ENCODE measurements at places on chromosomes 1 and 21. TPM values are rescaled to one million over a fixed set of nuclear protein-coding genes. Genes with fewer than 3 reads are reported as not detected.
A peak's percentile ranks its signal among the peaks of the same experiment; 100 is the strongest.

DNA sequence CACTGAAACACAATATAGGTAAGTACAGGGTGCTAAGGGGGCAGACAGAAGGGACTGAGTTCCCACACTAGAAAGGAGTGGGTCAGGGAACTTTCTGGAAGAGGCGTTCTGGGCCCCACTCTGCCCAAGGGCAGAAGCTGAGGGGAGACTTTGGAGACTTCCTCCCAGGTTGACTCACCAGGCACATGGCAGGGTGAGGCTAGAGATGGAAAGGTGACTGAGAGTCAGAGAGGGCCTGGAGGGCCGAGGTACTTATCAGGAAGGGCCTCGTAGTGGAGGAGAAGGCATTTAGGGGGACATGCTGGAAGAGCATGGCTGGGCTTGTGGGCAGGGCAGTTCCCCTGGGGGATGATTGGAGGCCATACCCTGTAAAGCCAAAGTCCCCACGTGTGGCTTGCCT, 159.9 kb upstream of the JUN start:
- no peak overlapping the region for H3K4me3 ChIP-seq
- no peaks in the 10 kb centered on the region for H3K36me3 ChIP-seq
- peaks cover 17% of the 10 kb centered on the region for H3K4me1 ChIP-seq
- H3K27ac ChIP-seq, result no peak overlapping the region

- H3K4me1 ChIP-seq, result no peaks in the 10 kb centered on the region
- DNase-seq, result no peak
- H3K4me3 ChIP-seq, result no peak overlapping the region
- no peaks in the 10 kb centered on the region for H3K27me3 ChIP-seq
- no peak overlapping the region for H3K27ac ChIP-seq
Measured at GRCh38 chr1:119838236-119838635, 27.0 kb upstream of the REG4 start.

- H3K27ac ChIP-seq, result peak overlapping the region; percentile 53
- no peaks in the 10 kb centered on the region for H3K27me3 ChIP-seq
- H3K4me1 ChIP-seq, result peaks cover 56% of the 10 kb centered on the region
- H3K36me3 ChIP-seq, result no peaks in the 10 kb centered on the region
Measured at GRCh38 chr1:201736707-201737320, 92.1 kb upstream of the IPO9 start.

DNA sequence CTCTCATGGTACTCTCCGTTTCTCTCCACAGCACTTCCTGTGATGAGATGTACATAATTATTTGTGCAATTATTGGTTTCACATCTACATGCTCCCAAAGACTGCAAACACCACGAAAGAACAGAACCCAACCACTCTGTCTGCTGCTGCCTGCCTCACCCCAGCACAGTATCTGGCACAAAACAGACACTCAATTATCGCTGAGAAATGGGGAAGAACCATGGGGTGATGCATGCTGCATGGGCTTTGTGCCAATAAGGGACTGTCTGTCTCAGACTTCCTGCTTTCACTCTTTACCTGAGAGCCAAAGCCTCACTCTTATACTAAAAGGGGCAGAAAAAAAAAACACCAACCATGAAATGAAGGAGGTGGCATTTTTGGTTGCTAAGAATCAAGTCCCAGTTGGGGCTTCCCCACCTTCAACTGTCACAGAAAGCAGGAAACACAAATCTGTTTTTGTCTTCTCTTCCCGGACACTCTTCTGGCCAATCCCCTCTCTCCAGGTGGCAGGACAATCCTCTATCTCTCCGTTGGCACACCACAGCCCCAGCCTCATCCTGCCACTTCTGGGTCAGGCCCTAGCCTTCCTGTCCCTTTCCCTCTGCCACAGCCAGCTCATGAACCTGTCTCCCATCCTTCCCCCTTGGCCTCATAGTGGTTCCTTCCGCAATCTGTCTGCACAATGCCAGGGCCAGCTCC, 82.0 kb downstream of the TGFBR3 start:
- peak overlapping the region; percentile 78 for H3K27ac ChIP-seq
- DNase-seq, result no peak
- H3K4me1 ChIP-seq, result peaks cover 80% of the 10 kb centered on the region
- H3K4me3 ChIP-seq, result peak overlapping the region; percentile 7
- no peaks in the 10 kb centered on the region for H3K36me3 ChIP-seq
- H3K27me3 ChIP-seq, result no peaks in the 10 kb centered on the region

- no peaks in the 10 kb centered on the region for H3K27me3 ChIP-seq
- peaks cover 19% of the 10 kb centered on the region for H3K4me1 ChIP-seq
- DNase-seq, result no peak
- no peak overlapping the region for H3K27ac ChIP-seq
- H3K36me3 ChIP-seq, result peaks cover 7% of the 10 kb centered on the region
- no peak overlapping the region for H3K4me3 ChIP-seq
Measured at GRCh38 chr1:183883623-183884022, 78.7 kb downstream of the RGL1 start.

DNA sequence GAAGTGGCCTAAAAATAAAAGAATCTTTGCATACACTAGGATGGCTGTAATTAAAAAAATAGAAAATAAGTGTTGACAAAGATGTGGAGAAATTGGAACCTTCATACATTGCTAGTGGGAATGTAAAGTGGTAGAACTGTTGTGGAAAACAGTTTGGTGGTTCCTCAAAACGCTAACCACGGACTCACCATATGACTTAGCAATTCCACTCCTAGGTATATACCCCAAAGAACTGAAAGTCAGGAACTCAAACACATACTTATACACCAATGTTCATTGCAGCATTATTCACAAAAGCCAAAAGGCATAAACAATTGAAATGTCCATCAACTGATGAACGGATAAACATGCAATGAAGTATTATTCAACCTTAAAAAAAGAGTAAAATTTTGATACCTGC, 10.8 kb upstream of the HMGCL start:
- DNase-seq, result no peak
- H3K27me3 ChIP-seq, result peaks cover 6% of the 10 kb centered on the region
- no peak overlapping the region for H3K27ac ChIP-seq

DNA sequence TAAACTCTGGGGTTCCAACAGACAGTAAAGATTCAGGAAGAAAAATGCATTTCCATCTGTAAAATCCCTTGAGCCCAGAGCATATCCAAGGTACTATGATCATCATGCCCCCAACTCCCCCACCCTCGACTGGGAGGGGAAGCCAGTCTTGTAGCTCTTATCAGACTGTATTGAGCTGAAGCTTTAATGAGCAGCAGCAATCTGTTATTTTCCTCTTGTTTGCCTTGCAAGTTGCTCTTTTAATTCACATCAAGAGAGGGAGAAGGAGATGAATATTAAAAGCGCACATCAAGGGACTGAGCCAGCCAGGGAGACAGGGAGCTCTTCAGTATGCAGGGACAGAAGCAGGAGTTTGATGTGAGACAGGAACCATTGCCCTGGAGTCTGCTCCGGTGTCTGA, 52.5 kb upstream of the KCNA3 start:
- no peak for DNase-seq
- no peaks in the 10 kb centered on the region for H3K4me1 ChIP-seq
- H3K27me3 ChIP-seq, result peaks cover 5% of the 10 kb centered on the region
- H3K27ac ChIP-seq, result no peak overlapping the region
- H3K4me3 ChIP-seq, result no peak overlapping the region
- H3K36me3 ChIP-seq, result no peaks in the 10 kb centered on the region

DNA sequence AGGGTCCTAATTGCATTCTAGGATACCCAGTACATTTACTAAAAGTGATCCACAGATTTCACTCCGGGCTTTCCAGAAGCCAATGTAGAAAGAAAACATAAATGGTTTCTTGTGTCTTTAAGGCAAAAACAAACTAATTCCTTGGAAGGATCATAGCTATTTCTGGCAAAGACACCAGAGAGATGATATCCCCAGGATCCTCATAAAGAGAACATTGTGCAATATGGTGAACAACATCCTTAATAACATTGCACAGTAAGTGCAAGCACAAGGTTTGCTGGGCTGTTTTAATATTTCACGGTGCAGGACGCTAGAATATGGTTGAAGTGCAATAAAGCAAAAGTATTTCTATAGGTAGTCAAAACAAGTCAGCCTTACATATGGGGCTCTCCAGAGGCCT, 83.0 kb downstream of the NTPCR start:
- H3K27me3 ChIP-seq, result no peaks in the 10 kb centered on the region
- no peaks in the 10 kb centered on the region for H3K36me3 ChIP-seq
- H3K4me1 ChIP-seq, result no peaks in the 10 kb centered on the region
- DNase-seq, result no peak
- H3K27ac ChIP-seq, result no peak overlapping the region

GRCh38 chr1:1082776-1083415, 8.8 kb upstream of the RNF223 start:
- peaks cover 5% of the 10 kb centered on the region for H3K27me3 ChIP-seq
- peaks cover 24% of the 10 kb centered on the region for H3K36me3 ChIP-seq
- no peak overlapping the region for H3K4me3 ChIP-seq

GRCh38 chr1:209775678-209776077, 8.7 kb downstream of the C1orf74 start:
- H3K36me3 ChIP-seq, result no peaks in the 10 kb centered on the region
- H3K4me1 ChIP-seq, result no peaks in the 10 kb centered on the region
- DNase-seq, result no peak

- H3K4me1 ChIP-seq, result no peaks in the 10 kb centered on the region
- peak; percentile 44 for DNase-seq
- no peak overlapping the region for H3K4me3 ChIP-seq
- no peaks in the 10 kb centered on the region for H3K36me3 ChIP-seq
Measured at GRCh38 chr1:29518183-29518835, 282.0 kb downstream of the PTPRU start.

DNA sequence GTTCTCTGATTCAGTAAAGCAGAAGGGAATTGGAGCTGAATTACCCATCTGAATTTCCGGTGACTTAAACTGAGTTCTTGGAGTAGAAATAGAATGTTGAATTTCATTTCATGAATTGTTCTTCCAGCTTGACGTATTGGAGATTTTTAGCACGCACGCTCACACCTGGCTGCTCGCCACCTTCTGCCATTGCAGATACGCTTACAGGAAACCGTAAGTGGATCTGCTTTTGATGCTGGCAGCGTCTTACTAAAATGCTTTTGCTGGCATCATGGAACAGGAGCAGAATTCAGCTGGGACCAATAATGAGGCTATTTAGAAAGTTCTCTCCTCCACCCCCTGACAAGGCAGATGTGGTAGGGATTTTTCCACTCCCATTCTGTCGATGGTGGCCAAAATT, 17.7 kb upstream of the ELAVL4 start:
- no peaks in the 10 kb centered on the region for H3K4me1 ChIP-seq
- no peak for DNase-seq
- H3K36me3 ChIP-seq, result no peaks in the 10 kb centered on the region
- no peak overlapping the region for H3K27ac ChIP-seq
- no peak overlapping the region for H3K4me3 ChIP-seq

DNA sequence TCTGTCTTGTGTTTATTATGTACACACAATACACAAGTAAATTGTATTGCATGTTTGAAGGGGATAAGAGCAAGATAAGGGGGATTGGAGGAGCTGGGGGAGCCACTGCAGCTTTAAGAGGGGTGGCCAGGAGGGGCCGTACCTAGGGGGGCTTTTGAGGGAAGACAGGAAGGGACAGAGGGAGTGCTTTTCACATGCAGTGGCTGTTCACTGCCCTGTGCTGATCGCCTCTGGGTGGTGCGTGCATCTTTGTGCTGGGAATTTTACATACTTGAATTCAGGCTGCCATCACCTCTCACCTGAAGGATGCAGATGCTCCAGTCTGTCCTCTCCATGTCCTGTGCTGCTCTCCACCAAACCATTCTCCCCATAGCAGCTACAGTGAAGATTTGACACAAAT, 179.5 kb downstream of the PTPRU start:
- H3K36me3 ChIP-seq, result no peaks in the 10 kb centered on the region
- H3K27me3 ChIP-seq, result peaks cover 19% of the 10 kb centered on the region
- no peak overlapping the region for H3K4me3 ChIP-seq
- DNase-seq, result no peak
- no peaks in the 10 kb centered on the region for H3K4me1 ChIP-seq

DNA sequence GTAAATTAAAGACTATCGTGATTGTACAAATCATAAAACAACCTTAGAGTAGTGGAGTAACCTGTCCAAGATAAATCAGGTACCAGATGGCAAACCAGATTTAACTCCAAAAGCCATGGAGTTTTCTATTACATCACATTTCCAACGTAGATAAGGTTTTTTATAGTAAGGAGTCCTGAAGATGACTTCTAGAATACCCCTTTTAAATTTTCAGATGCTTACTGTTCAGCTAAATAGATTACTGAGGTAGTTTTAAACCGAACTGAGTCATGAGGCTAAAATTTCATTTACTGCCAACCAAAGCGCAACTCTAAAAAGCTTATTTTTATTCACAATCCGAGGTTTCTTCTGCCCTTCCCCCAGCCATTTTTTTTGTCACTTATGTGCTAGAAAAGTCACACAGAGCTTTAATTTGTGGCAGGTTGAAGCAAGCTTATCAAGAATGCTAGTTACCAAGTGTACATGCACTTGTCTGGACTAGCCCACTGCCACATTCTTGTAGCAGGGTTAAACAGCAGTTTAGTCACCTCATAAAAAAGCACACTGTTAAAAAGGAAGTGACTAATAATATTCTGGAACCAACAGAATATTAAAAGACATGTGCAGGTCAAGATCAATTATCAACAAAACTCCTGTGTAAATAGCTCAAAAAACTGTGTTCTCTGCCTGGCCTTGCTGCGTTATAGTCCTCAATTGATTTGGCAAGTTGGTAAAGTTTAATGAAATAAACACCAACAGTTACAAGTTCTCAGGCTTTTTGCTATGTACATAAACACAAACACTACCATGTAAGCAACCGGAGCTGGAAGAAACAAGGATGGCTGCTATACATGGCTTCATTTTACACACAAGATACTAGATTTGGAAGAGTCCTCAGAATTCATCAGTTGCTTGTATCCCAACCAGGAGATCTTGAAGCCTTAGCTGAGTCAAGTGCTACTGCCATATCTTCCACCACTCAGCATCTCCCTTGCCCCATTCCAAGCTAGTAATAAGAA, 180.3 kb upstream of the DMRTA2 start:
- no peaks in the 10 kb centered on the region for H3K27me3 ChIP-seq
- H3K27ac ChIP-seq, result no peak overlapping the region
- no peaks in the 10 kb centered on the region for H3K36me3 ChIP-seq
- H3K4me1 ChIP-seq, result peaks cover 12% of the 10 kb centered on the region
- peak overlapping the region; percentile 21 for H3K4me3 ChIP-seq

GRCh38 chr1:194227161-194227560, 1040.7 kb upstream of the B3GALT2 start:
- no peak for DNase-seq
- H3K36me3 ChIP-seq, result no peaks in the 10 kb centered on the region
- no peak overlapping the region for H3K27ac ChIP-seq
- H3K27me3 ChIP-seq, result no peaks in the 10 kb centered on the region

GRCh38 chr1:61255358-61255703, 173.0 kb downstream of the NFIA start:
- no peak for DNase-seq
- H3K36me3 ChIP-seq, result no peaks in the 10 kb centered on the region
- peak overlapping the region; percentile 85 for H3K27ac ChIP-seq
- peak overlapping the region; percentile 45 for H3K4me3 ChIP-seq
- no peaks in the 10 kb centered on the region for H3K27me3 ChIP-seq

The KNCN gene
- total RNA-seq, result not detected

The ANGPTL3 gene
- not detected for total RNA-seq

The CD164L2 gene
- 14.3 TPM for total RNA-seq

The TSPEAR gene
- total RNA-seq, result 0.21 TPM

The JAM2 gene
- 2.0 TPM for total RNA-seq

The PGLYRP4 gene
- total RNA-seq, result 17.4 TPM

The S100A4 gene
- 132 TPM for total RNA-seq

The PLEKHA6 gene
- total RNA-seq, result 15.4 TPM

The TNFRSF1B gene
- 8.1 TPM for total RNA-seq

The FLG2 gene
- 259 TPM for total RNA-seq

The OR2AJ1 gene
- total RNA-seq, result not detected

All from suprapubic skin (tissue), 4 donors.